ENCODE measurements at places on chromosomes 11 and 22.

DNA sequence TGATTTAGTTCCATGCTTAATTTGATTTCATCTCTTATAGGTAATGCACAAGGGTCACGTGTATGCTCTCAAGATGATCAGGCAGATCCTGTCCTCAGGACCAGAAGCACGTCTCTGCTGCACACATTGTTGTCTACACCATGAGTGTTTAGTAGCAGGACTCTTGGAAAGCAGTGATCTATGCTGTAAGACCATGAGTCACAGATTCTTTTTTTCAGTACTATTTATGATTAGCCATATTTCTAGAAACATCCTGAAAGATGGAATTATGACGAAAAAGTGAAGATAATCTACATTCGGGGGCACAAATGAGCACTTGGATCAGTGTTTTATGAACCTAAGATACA lies 29.6 kb downstream of the ZBED4 start:
- no peak for DNase-seq

- DNase-seq: no peak
These were observed at the start of gene SIPA1 for GRCh38 chr11:65637794-65638419. TSS of gene SIPA1 (plus strand) at chr11:65638101. CDS start at chr11:65640922, 2,821 bp downstream.

GRCh38 chr11:45245218-45246045 lies 40.7 kb downstream of the SYT13 start:
- no peak for DNase-seq

GRCh38 chr22:40533712-40534378 lies 102.7 kb downstream of the MRTFA start:
- no peak for DNase-seq

- DNase-seq: no peak
These were observed 34.2 kb upstream of the MOB2 start for GRCh38 chr11:1520663-1521267.
